GM12865 (cell line): ENCODE measurements at places on chromosomes 12 and 14.

GRCh38 chr12:46005823-46006222 lies 15.4 kb upstream of the SCAF11 start:
- DNase-seq: no peak

- DNase-seq: no peak
These were observed 72.6 kb upstream of the REP15 start for GRCh38 chr12:27623645-27624044.

DNA sequence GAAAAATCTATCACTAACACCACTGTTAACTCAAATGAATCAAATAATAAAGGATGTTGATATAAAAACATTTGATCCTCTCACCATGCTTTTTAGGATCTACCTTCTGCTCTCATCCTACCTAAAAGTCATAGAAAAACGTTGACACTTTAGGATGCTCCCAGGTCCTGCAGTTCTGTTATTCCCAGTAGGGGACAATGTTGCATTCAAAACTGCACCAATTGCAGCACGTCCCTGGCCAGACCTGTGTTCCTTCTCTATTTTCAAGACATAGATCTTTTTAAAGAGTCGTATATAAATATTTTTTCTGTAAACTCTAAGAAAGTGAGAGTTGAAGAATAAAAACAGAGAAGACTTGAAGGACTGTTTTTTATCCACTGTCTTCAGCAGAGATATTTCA lies 8.8 kb downstream of the AICDA start:
- DNase-seq: no peak

GRCh38 chr14:80678436-80678835 lies 263.1 kb downstream of the CEP128 start:
- no peak for DNase-seq

DNA sequence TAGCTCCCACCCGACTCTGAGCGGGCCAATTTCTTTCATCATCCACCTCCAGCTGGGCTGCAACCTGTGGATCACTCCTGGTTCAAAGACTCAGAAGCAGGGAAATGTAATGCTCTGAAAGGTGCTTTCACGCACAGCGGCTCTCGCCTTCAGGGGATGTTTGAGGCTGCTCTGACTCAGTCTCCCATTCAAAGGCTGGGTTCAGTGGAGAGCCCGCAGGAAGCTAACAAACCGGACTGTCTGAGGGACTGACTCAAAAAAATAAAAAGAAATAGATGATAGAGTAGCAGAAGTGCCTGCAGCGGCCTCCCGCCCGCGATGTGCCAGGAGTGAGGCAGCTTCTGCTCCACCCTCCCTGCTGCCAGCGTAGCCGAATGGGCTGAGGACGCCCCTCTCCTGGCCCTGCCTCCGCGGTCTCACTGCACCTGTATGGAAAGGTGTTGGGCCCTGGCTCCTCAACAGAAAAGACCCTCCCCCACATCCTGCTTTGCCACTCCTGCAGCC lies 98.0 kb downstream of the GCH1 start:
- DNase-seq: no peak

DNA sequence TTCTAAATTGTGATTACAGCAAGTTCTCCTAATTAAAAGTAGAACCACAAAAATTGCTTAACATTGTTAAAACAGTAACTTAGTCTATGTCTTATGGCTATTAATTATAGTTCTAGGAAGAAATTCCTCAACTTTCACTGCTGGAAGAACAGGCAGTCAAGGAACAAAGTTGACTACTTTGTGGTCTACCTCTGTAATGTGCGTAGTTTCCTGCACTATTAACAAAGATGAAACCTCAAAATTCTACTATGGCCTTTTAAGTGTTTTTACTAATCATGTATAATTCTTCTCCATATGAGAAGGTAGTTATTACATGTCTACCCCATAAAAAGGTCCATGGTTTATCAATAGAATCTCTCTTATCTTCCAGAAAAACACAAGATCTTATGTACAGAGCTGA lies 7.6 kb downstream of the RASSF9 start:
- no peak for DNase-seq

DNA sequence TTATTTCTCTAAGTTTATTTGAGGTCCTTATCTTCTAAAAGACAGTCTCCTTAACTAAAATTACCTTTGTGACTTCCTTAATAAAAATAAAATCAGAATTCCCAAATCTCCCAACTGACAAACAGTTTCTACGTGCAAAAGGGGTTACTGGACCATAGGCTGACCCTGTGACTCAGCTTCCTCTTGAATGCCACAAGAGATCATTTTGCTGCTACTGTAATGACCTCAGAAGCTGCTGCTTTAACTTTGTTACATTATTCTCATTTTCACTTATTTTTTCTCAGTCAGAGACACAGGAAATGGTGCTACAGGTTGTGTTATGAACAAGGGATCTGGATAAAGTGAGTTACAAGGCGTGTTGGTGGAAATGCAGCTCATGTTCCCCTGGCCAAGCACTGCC lies 132.2 kb upstream of the TMTC2 start:
- DNase-seq: peak; percentile 66

DNA sequence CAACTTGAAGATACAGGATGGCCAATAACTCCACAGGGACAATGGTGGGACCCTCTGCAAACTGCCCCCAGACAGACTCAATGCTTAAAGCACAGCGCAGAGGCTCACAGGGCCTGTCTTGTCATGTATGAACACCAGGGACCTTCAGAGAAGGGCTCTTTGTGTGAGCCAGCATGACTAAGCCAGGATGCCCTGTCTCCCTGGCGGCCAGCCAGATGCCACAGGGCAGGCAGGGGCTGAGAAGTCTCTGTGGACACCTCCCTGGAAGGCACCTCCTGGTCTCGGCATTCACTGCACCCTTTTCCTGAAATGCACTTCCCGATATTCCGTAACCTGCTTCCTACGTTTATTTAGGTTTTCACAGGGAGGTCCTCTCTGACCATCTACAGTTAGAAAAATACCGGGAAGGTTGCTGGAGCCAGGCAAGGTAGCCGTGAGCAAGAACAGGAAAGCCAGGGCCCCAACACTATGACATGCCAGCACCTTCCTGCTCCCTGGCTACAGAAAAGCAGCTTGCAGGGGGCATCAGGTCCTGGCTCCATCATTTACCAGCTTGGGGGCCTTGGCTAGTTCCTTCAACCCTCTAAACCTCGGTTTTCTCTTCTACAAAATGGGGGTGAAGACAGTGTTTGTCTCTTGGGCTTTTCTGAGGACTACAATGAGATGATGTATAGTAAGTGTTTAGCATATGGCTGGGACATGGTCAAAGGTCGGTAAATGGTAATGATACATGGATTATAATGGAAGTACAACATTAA lies 65.0 kb downstream of the PITPNM2 start:
- DNase-seq: no peak

DNA sequence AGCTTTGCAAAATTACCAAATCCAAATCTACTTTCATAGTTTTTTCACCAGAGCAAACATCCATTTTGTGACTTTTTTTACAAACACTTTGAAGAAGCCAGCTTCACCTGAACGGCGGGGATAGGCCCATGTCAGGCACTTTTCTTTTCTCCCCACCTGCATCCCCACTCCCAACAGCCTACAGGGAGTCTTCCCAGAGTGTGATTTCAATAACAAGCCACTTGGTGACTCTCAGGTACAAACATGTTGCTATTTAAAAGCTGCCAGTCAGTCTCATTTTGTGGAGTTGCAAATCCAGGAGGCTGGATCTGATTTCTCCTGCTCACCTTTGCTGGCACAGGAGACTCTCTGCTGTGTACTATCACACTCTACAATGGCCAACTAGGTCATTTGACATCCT lies 285.5 kb downstream of the KCNH5 start:
- no peak for DNase-seq

GRCh38 chr14:97524589-97525319 lies 727.6 kb downstream of the VRK1 start:
- DNase-seq: no peak

DNA sequence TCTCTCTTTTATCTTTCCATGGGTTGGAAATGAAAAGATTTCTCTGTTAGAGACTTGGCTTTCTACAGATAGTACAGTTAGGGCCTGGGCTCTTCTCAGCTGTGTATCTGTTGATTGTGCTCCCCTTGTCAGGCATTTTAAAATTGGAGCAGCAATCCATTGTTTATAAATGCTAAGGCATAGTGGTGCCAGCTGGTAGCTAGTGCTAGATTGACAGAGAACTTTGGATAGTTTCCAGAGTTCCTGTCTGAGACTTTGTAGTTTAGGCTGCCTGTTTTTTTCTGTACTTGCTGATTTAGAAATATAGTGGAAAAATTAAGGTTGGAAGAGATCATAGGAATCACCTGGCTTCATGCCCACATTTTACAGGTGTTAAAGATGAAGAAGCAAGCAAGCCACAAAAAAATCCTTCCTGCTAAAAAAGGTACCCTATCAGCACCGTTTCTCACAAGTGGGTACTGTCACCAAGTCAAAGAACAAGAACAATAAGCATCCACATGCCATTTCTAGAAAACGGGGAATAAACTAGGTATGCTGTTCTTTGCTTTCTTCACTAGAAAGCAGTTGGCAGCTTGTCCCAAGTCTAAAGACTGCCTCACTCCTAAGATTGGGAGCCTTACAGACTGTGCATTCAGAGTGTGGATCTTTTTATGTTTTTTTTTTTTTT lies 6.2 kb downstream of the TTLL5 start:
- DNase-seq: no peak

GRCh38 chr14:24411443-24412389 lies 12.9 kb downstream of the NYNRIN start:
- DNase-seq: peak; percentile 62

- no peak for DNase-seq
These were observed 9.4 kb upstream of the PRKAG1 start for GRCh38 chr12:49027846-49028555.

- peak; percentile 35 for DNase-seq
These were observed 194.2 kb downstream of the GXYLT1 start for GRCh38 chr12:41950455-41950854.

DNA sequence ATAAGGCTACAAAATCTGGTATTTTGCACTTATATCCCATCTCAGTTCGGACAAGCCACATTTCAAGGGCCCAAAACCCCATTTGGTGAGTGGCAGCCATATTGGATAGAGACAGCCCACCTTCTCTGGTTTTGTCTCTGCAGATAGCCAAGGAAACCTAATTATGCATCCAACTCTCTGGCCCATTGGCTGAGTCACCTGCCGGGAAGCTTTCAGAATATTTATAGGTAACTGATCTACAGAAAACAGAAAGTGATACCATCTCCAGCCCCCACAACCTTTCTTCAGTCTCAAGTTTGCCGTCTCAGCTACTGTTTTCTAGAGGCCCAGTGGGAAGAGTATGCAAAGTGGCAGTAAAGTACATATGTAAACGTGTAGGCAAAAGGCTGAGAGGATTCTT lies 33.7 kb upstream of the PPP1CC start:
- DNase-seq: peak; percentile 96

GRCh38 chr14:67532998-67533753 lies at the start of gene PLEKHH1:
PLEKHH1 (plus strand) TSS chr14:67533290; CDS start chr14:67541868, 8,578 bp downstream.
- DNase-seq: peak; percentile 58

DNA sequence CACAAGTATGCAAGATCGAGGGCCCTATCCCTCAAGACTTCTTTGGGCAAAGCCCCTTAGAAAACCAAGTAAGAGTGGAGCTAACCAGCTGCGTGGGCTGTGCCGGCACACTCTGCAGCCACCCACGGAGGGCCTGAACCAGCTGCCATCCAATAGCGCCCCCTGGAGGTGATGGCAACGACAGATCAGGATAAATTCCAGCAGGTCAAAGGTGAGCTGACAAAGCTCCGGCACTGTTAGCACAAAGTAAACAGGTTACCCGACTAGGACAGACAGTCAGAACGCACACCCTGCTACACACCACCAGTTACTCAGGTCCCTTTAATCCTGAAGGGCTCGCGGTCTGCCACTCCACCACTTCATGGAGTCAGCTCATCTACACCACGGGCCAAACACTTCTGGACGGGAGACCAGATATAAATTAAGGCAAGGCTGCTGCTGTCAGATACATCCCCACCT lies 4.9 kb downstream of the ZBTB39 start:
- peak; percentile 72 for DNase-seq

DNA sequence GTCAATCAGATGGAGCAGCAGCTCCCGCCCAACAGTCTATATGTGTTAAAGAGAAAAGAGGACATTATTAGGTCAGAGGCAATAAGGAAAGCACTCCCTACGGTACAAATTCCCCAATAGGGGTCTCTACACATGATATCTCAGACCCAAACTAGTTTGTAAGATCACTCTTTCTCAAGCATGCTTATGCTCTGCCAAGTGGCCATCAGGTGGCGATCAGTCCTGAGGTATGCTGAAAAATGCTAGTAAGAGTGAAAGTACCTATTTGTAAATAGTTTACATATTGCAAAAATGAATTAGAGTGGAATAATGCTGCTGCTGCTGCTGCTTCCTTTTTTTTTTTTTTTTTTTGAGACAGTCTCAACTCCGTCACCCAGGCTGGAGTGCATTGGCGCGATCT lies 61.0 kb downstream of the CPM start:
- peak; percentile 57 for DNase-seq

DNA sequence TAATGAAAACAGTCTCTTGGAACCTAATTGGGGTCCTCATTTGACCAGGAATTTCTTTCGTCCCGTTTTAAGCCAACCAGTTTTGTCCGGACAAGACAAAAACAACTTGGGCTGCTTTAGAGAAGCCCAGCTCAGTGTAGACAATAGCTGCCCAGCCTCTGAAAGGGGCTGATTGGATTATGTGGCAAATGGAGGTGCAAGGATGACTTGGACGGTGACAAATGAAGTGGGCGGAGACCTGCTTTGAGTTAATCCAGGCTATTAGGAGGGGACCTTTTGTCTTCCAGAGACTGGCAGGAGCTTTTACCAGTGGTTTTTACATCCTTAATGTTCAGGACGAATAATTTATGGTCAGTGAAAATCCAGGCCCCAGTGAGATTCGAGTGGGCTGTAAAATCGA lies 4.8 kb downstream of the MEG3 start:
- no peak for DNase-seq

DNA sequence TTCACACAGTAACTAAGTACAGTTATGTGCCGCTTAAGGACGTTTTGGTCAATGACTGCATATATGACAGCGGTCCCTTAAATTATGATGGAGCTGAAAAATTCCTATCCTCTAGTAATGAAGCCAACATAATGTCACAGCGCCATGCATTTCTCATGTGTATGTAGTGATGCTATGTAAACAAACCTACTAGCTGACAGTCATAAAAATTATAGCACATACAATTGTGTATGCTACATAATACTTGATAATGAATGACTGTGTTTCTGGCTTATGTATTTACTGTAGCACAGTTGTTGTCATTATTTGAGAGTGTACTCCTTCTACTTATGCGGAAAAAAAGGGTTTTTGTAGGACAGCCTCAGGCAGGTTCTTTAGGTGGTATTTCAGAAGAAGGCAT lies 99.7 kb downstream of the DACT1 start:
- DNase-seq: no peak

DNA sequence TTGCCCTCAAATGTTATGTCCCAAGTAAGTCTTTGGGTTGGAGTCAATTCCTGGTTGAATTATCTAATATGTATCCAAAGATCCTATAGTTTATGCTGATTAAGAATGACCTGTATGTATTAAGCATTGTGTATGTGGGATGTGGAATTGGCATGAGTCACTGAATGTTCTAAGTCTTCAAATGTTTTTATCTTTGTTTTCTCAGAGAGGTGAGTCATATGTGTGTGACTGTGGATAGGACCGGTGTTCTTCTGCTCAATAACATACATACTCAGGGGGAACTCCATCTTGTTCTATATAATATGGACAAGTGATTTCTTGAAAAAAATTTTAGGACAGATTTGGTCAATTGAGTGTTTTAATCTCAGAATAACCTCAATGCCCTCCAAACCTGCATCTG lies 57.9 kb downstream of the NAV3 start:
- no peak for DNase-seq
